AG08395 (cell line): ENCODE measurements at places on chromosomes 13 and 19.
A peak's percentile ranks its signal among the peaks of the same experiment; 100 is the strongest.

DNA sequence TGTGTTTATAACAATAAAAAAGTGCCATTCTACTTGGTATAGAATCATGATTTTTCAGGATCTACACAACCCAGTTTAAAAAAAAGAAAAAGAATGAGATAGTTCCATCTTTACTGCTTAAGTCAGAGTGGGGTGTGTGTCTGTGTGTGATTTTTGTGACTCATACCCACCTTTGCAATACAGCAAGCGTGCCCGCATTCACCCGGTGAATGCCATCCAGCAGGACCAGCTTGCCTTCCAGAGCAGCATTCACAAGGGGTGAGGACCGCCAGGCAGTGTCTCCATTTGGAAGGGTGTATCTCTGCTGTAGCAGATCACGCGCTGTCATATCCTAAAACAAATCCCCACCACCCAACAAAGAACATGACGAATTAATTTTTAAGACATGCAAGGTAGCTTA is 127.7 kb downstream of the VWA8 start:
- no peak for DNase-seq

GRCh38 chr19:55959996-55960675 is 12.5 kb downstream of the NLRP8 start:
- no peak for DNase-seq

GRCh38 chr13:46296115-46296822 is 84.5 kb downstream of the LRRC63 start:
- peak; percentile 84 for DNase-seq

GRCh38 chr13:87274209-87274819 is 396.9 kb upstream of the SLITRK5 start:
- DNase-seq, result peak; percentile 2

DNA sequence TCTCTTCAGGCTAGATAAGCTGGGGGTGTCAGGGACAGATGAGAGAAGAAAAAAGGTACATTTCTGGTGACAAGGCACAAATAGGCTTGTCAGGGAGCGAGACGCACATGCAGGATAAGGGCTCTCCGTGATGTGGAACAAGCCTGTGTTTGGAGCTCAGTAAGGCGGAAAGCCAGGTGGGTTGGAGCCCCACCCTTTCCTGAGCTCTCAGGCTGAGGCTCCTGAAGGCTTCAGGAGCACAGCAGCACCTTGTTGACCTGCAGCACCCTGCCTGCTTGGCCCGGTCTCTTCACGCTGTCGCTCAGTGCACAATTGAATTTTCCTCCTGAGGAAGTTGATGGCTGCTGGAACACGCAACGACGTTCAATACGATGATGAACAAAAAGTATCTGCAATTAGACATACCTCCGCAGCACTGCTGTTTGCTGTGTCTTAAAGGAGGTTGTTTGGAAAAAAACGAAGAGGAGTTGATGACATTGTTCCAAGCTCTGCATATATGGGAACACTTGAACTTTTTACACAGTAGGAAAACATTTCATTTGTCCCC is 29.3 kb downstream of the SERP2 start:
- DNase-seq, result no peak

DNA sequence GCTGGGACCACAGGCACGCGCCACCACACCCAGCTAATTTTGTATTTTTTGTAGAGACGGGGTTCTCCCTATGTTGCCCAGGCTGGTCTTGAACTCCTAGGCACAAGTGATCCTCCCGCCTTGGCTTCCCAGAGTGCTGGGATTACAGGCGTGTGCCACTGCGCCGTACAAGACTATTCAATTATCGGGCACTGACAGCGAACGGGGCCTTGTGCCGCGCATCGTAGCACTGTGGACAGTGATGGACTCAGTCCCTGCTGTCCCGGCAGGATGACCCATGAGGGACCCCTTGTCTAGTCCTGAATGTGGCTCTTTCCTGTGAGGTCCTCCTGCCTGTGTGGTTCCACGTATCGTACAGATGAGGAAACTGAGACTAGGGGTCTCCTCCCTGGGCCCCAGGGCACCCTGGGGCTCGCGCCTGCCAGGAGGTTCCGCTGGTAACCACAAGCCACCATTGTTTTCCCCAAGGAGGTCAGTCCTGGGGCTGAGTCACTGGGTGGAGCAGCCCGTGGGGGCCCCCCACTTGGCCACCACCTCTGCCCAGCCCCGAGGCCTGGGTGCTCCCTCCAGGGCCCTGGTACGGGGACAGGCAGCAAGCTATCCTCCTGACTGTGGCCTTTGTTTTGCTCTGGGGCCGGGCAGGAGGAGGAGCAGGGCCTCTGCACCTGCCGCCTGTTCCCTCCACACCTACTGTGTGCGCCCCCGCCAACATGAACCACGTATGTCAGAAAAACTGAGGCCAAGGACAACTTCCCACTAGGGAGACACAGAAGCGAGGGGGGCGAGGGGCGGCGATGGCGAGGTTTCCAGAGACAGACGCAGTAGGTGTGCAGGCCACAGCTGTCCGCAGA is 2.9 kb upstream of the TCF3 start:
- no peak for DNase-seq
